ENCODE measurements at places on chromosomes 7 and 10.
A peak's percentile ranks its signal among the peaks of the same experiment; 100 is the strongest.

GRCh38 chr7:95999481-95999880 is 227.1 kb downstream of the DYNC1I1 start:
- DNase-seq: no peak

GRCh38 chr7:85285527-85285926 is 98.7 kb upstream of the SEMA3D start:
- no peak for DNase-seq

GRCh38 chr10:71694567-71694968 is 25.0 kb downstream of the C10orf105 start:
- DNase-seq: no peak

GRCh38 chr10:116082206-116082605 is 190.8 kb downstream of the GFRA1 start:
- DNase-seq: no peak

GRCh38 chr10:116852246-116852645 is 2.9 kb downstream of the ENO4 start:
- no peak for DNase-seq

- no peak for DNase-seq
Measured at GRCh38 chr10:60073781-60074656, 167.7 kb upstream of the CCDC6 start.

GRCh38 chr10:8037941-8038894 is 16.3 kb upstream of the GATA3 start:
- no peak for DNase-seq

- DNase-seq: no peak
Measured at GRCh38 chr10:118045158-118045836, 1.4 kb downstream of the RAB11FIP2 start.

DNA sequence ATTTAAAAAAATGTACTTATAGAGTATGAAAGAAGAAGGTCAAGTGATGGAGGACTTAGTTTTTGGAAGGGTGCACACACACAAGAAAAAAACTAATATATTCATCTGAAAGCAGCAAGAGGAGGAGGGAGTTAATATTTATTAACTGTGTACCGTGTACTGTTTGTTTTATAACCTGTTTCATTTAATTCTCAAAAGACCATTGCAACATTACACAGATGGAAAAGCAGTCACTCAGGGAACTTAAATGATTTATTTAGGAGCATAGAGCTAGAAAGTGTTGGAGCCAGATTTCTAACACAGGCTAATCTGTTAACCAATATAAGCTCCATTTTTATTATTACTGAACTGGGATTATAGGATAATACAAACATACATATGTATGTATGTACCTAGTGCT is 36.7 kb downstream of the GLCCI1 start:
- DNase-seq: no peak

DNA sequence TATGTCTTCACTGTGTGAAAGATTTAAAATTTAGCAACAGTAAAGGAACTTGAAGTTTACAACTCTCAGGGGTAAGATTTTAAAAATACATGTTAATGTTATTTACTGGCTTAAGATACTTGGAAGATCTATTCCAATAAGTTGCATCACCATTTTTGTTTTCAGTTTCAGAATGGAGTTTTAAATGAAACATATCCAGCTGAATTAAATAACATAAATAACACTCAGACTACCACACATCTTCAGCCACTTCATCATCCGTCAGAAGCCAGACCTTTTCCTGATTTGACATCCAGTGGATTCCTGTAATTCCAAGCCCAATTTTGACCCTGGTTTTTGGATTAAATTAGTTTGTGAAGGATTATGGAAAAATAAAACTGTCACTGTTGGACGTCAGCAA is 44.3 kb downstream of the AHR start:
- DNase-seq: no peak

DNA sequence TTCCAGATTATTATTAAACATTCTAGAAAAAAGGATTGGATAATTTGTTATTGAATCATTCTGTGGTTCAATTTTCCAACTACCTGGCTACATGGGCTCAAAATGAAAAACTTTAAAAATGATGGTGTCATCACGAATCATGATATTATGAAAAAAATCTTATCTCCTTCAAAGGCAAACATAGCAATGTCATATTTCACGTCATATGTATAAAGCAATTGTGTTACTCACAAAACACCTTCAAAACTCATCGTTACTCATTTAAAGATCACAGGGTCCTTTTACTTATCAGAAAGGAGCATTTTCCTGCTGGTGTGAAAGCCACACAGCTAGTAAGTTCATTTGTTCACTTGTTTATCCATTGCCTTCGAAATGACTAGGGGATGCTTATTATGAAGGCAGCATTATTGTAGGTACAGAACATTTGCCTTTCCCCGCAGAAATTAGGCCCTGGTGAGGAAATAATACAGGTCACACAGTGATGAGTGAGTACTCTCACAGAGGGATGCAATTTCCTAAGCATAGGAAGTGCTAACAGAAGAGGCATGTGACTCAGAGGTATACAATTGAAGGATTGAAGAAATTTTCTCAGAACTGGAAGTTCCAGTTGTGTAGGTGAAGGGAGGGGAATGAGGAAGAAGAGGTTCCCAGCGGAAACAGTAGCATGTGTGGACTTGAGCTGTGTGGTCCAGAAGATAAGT is 478.7 kb downstream of the INHBA start:
- no peak for DNase-seq

DNA sequence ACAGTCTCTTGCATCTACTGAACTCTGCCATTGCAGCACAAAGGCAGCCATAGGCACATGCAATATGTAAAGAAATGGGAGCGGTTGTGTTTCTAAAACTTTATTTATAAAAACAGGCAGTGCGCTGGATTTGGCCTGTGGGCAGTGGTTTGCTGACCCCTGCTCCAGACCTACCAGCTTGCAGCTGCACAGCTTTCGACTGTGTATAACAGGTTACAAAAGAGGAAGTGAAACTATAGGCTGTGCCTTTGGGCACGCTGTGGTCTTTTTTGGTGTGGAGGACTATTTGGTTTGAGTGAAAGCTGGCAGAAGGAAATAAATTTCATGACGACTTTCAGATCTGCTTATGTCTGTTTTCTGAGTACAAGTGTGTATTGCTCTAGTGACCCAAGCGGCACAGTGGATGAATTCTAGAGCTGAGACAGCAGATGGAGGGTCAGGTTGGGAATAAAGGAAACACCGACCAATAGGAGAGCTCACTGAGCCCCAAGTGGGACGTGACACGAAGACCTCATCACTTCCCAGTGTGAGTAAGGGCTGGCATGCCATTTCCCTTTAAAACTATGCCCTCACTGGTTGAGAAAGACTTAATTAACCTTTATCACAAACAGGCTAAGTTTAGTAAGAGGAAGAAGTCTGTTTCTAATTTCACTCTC is 152.7 kb downstream of the ANK3 start:
- DNase-seq: peak; percentile 52

GRCh38 chr7:209906-210305 is 17.5 kb downstream of the FAM20C start:
- DNase-seq: no peak
